Activated CD8-positive, alpha-beta T cell treated with anti-CD3 and anti-CD28 coated beads, Interleukin-2, amount 10 ng/mL, durations not matched to agents 7 days and 5 days (primary cell): ENCODE measurements at places on chromosomes 7 and 10.
A peak's percentile ranks its signal among the peaks of the same experiment; 100 is the strongest.

DNA sequence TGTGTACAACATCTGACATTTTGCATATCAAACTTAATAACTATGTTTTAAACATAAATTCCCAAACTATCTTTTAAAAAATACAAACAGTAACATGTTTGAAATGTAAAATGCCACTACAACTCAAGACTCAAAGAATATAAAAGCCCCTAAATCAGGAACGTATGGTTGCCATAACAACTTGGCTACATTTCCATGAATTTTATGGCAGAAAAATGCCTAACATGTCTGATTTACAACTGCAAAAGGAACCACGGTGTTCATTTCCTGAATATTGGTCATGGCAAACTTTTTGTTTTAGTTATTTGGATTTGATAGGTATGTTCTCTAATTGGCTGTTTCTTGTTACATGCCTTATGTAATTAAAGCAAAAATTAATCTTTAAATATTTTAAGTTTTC is 2.0 kb downstream of the SOSTDC1 start:
- no peak overlapping the region for H3K4me3 ChIP-seq
- peaks cover 11% of the 10 kb centered on the region for H3K27me3 ChIP-seq
- H3K36me3 ChIP-seq = no peaks in the 10 kb centered on the region
- H3K4me1 ChIP-seq = no peaks in the 10 kb centered on the region

GRCh38 chr10:25023278-25023677 is 6.9 kb downstream of the THNSL1 start:
- no peaks in the 10 kb centered on the region for H3K27me3 ChIP-seq
- H3K4me3 ChIP-seq = no peak overlapping the region
- no peaks in the 10 kb centered on the region for H3K36me3 ChIP-seq
- H3K27ac ChIP-seq = no peak overlapping the region
- no peak for DNase-seq
- H3K4me1 ChIP-seq = peaks cover under 1% of the 10 kb centered on the region

GRCh38 chr7:130309986-130310385 is 17.0 kb downstream of the CPA4 start:
- no peak overlapping the region for H3K27ac ChIP-seq
- no peaks in the 10 kb centered on the region for H3K27me3 ChIP-seq
- no peak for DNase-seq
- no peaks in the 10 kb centered on the region for H3K36me3 ChIP-seq
- no peak overlapping the region for H3K4me3 ChIP-seq

DNA sequence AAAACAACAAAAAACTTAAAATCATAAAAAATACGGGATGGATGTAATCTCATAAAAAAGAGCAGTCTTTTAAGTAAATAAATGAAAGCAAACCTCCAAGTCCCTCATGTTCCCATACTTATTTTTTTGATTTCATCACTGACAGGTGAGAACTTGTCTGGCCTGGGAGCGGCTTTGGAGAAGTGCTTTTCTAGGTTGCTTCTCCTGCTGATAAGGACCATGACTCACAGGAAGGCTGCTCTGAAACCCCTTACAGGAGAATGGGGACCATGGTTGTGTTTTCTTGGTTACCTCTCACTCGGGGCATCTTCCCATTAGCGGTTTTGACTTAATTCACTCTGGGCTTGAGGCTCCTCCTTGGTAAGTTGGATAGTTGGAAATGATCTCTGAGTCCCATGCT is 237.4 kb downstream of the CAMK1D start:
- no peaks in the 10 kb centered on the region for H3K27me3 ChIP-seq
- peak overlapping the region; percentile 40 for H3K27ac ChIP-seq
- peaks cover 8% of the 10 kb centered on the region for H3K36me3 ChIP-seq

DNA sequence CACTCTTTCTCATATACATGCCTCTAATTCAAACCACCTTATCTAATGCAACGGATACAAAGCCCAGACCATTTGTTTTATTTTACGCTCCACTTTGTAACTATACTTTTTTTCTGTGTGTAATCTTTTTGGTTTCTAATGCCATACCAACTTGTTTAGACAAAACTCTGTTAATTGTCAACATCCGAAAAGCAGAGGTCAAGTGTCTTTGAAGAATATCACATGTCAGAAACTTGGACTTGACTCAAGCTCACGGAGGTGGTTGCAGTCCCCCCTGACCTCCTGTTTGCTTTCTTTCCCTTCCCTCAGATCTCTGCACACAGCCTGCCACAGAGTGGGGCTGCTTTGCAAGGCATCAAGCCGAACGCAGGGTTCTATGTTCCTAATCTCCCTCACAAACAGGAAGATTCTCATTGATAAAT is 698.9 kb downstream of the PARD3 start:
- H3K4me3 ChIP-seq = no peak overlapping the region
- H3K4me1 ChIP-seq = peaks cover 2% of the 10 kb centered on the region
- no peak for DNase-seq
- no peak overlapping the region for H3K27ac ChIP-seq

DNA sequence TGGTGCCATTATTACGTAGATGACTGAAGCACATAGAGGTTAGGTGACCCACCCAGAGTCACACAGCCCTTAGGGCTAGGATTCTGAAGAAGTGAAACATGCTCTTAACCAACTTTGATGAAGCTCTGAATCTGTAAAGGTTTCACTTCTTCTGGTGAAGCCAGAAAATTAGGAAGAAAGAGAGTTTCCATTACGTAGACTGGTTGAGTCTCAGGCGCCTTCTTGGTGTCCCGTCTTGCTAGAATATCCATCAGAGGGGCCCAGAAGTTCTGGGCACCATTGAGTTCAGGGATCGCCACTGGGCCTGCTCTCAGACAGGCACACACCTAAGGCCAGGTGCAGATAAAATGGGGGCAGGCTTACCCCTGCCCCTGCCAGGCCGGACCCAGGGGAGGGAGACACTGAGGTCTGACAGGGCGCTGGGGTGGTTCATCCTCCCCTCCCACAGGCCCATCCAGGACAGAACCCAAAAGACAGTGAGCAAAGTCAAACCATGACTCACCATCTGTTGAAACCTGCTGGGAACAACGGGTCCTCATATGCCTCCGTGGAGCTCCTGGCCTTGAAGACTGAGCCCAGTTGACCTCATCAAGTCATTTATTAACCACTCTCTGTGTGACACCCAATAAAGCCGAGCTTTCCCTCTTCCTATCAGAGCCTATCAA is 33.2 kb downstream of the DRGX start:
- no peaks in the 10 kb centered on the region for H3K4me1 ChIP-seq
- H3K4me3 ChIP-seq = no peak overlapping the region
- DNase-seq = peak; percentile 11
- peaks cover 9% of the 10 kb centered on the region for H3K27me3 ChIP-seq

- no peak overlapping the region for H3K4me3 ChIP-seq
- no peaks in the 10 kb centered on the region for H3K36me3 ChIP-seq
- H3K4me1 ChIP-seq = no peaks in the 10 kb centered on the region
Observed at GRCh38 chr7:41979834-41980307, 257.1 kb downstream of the GLI3 start.

GRCh38 chr10:97332591-97333350 is 1.8 kb downstream of the FRAT2 start:
- H3K4me1 ChIP-seq = peaks cover 38% of the 10 kb centered on the region
- peak overlapping the region; percentile 75 for H3K4me3 ChIP-seq
- H3K27ac ChIP-seq = peak overlapping the region; percentile 91
- peaks cover 18% of the 10 kb centered on the region for H3K27me3 ChIP-seq
- peaks cover 27% of the 10 kb centered on the region for H3K36me3 ChIP-seq

- no peak for DNase-seq
- no peak overlapping the region for H3K4me3 ChIP-seq
- H3K4me1 ChIP-seq = peaks cover 23% of the 10 kb centered on the region
- peaks cover 21% of the 10 kb centered on the region for H3K27me3 ChIP-seq
- no peak overlapping the region for H3K27ac ChIP-seq
Observed at GRCh38 chr7:151308256-151308655, 33.4 kb upstream of the NUB1 start.

DNA sequence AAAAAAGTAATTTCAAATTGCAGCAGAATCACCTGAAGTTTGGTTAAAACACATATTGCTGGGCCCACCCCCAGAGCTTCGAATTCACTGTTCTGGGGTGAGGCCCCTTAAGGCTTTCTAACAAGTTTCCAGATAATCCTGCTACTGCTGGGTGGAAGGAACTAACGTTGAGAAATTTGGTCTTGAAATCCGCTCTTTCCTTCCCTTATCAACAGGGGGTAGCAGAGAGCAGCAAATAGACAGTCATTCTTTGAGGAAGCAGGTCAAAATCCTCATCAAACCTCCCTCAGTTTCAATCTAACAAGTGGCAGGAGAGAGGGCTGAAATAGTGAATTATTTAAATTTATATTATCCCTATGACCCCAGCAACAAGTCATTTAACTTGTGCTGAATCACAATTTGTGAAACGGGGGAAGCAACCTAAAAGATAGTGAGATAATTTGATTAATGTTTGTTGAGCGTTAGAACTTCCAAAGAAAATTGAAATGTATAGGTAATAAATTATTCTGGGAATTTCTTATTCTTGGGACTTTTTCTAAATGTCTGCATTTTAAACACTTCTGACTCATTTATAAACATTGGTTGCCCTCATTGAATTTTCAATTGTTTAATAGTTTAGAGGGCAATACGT is 21.7 kb upstream of the MALSU1 start:
- no peaks in the 10 kb centered on the region for H3K36me3 ChIP-seq
- no peak overlapping the region for H3K27ac ChIP-seq
- H3K4me1 ChIP-seq = peaks cover 15% of the 10 kb centered on the region
- peak; percentile 65 for DNase-seq
- H3K4me3 ChIP-seq = no peak overlapping the region

GRCh38 chr7:25789701-25790640 is 362.0 kb upstream of the NFE2L3 start:
- H3K4me1 ChIP-seq = no peaks in the 10 kb centered on the region
- no peaks in the 10 kb centered on the region for H3K36me3 ChIP-seq
- no peak for DNase-seq
- H3K4me3 ChIP-seq = no peak overlapping the region

GRCh38 chr7:157056957-157057902 is 46.8 kb upstream of the MNX1 start:
- H3K27me3 ChIP-seq = peaks cover 9% of the 10 kb centered on the region
- no peaks in the 10 kb centered on the region for H3K36me3 ChIP-seq
- H3K4me3 ChIP-seq = no peak overlapping the region

DNA sequence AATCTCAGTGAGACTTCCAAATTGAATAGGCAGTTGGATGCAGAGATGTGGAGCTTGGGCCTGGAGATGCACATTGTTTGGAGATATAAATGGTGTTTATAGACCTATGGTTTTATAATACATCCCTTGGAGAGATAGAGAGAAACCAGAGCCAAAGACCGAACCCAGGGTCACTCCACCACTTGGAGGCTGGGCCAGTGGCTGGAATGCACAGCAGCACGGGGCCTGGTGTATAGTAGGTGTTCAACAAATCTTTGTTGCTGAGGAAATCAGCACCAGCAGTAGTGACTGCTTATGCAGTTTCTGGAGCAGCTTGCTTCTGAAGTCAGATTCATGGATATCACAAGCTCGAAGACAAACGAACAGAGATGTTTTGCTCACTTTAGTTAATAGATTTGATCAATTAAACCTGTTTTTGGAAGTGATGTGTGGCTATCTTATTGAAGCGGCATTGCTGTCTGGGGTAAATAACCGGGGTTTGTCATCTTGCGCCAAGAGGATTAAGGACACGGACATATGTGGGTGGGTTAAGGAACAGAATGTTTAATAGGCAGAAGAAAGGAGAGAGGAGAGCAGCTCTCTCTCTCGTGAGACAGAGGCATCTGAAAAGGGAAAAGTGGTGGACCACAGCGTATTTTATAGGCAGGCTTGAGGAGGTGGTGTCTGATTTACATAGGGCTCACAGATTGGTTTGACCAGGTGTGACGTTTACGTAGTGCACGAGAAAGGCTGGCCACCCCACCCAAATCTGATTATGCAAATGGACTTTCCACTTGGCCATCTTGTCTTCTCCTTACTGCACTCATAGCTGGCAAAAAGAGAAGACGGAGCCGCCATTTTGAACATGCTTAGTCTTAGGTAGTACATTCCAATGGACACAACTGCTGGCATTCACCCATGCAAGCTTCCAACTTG is 11.1 kb downstream of the RBP4 start:
- no peaks in the 10 kb centered on the region for H3K4me1 ChIP-seq
- H3K27ac ChIP-seq = no peak overlapping the region
- DNase-seq = no peak
- no peaks in the 10 kb centered on the region for H3K27me3 ChIP-seq
- H3K4me3 ChIP-seq = no peak overlapping the region
- no peaks in the 10 kb centered on the region for H3K36me3 ChIP-seq

DNA sequence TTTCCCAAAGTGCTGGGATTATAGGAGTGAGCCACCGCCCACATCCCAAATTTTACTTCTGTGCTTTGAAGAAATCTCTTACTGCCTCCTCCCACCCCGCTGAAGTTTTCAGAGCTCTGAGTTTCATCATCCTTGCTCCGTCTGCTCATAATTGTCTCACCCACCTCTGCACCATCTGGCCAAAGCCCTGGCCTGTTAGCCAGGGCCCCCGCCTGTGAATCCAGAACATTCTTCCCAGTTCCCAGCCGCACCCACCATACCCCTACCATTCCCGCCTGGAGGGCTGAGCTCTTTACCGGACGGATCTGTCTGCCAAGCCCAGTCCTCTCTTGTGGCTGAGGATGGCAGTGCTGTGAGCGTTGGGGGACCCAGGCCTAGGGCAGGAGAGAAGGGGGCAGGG is 14.5 kb downstream of the SSC4D start:
- H3K27ac ChIP-seq = no peak overlapping the region
- H3K27me3 ChIP-seq = peaks cover 3% of the 10 kb centered on the region
- H3K4me1 ChIP-seq = peaks cover 27% of the 10 kb centered on the region
- no peaks in the 10 kb centered on the region for H3K36me3 ChIP-seq
- no peak overlapping the region for H3K4me3 ChIP-seq
- no peak for DNase-seq

DNA sequence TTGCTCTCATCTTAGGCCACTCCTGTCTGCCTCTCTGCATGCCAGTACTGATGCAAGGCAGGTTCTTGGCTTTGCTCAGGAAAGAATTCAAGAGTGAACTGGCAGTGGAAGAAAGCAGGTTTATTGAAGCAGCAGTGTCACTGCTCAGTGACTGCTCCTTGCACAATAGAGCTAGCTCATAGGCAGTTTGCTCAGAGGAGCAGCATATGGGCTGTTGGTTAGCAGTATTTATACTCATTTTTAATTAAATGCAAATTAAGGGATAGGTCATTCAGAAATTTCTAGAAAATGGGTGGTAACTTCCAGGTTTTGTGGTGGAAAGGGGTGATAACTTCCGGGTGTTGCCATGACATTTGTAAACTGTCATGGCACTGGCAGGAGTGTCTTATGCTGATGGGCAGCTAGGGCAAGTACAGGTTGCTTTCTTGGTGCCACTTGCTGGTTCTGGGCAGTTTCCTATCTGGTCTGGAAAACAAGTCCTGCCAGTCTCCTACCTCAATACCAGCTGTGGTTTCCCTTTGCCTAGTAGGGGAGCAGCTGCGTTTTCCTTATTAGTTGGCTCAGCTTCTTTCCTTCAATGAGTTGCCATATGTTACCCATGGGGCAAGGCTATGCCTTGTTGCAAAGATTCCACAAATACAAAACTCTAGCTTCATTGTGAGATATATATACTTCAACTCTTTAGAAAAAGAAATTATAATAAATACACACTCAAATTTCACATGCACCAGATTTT is 64.8 kb upstream of the CALD1 start:
- no peaks in the 10 kb centered on the region for H3K27me3 ChIP-seq
- H3K36me3 ChIP-seq = no peaks in the 10 kb centered on the region
- H3K4me1 ChIP-seq = peaks cover 16% of the 10 kb centered on the region
- H3K4me3 ChIP-seq = no peak overlapping the region

- no peaks in the 10 kb centered on the region for H3K36me3 ChIP-seq
- H3K4me3 ChIP-seq = no peak overlapping the region
- DNase-seq = no peak
- no peaks in the 10 kb centered on the region for H3K27me3 ChIP-seq
- H3K27ac ChIP-seq = no peak overlapping the region
- H3K4me1 ChIP-seq = no peaks in the 10 kb centered on the region
Observed at GRCh38 chr10:127405221-127405620, 143.9 kb upstream of the NPS start.
